ENCODE measurements at places on chromosomes 7 and 10.

DNA sequence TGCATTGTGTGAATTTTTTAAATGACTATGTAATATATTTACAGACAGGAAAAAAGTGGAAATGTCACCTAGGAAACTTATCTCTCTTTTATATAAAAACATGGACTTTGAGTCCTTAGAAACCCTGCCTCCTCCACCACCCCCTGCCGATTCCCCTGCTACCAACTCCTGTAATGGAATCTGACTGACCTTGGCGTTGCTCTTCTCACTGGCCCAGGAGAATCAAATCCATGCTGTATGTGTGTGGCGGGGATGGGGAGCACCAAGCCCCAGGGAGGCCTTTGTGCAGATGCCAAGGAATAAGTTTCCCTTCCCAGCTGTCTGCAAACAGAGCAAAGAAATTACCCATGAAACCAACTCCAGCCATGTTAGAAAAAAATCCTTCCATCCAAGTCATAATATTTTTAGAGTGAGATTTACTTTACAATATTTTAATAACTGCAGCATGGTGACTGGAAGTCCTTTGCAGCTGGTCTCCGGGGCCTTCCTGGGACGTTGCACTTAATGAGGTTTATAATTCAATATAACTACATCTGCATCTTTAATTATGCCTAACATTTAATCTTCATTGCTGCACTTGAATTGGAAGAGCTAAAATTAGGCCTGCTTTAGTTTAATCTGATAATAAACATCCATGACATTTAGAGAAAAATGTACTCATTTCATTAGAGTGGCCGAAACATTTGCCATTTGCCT lies 111.4 kb upstream of the CACUL1 start:
- no peak for DNase-seq

- no peak for DNase-seq
Measured at GRCh38 chr7:135100856-135101255, 47.0 kb upstream of the TMEM140 start.

- no peak for DNase-seq
Measured at GRCh38 chr10:128066870-128067382, 59.3 kb downstream of the MKI67 start.

DNA sequence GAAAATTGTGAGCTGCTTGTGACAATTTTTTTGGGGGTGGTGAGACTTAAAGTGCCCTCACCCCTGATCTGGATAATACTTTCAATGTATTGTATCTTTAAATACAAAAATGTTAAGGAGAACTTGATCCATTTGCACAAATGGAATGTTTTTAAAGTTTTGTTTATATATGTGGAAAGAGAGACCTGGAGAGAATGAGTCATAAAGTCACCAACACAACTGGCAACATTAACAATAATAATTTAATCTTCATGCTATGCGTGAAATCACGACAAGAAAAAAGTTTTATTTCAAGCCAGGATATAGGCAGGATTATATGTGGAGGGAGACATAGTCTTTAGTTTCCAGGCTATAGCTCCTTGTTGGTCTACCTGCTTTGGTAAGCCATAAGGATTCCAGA lies 537.5 kb downstream of the GPAM start:
- DNase-seq = no peak

GRCh38 chr7:37732253-37732652 lies 48.7 kb downstream of the GPR141 start:
- DNase-seq = no peak

- no peak for DNase-seq
Measured at GRCh38 chr10:132565516-132566209, 28.1 kb downstream of the INPP5A start.

- DNase-seq = no peak
Measured at GRCh38 chr10:125392609-125393008, 232.2 kb upstream of the CTBP2 start.

- DNase-seq = no peak
Measured at GRCh38 chr10:19958787-19959186, 142.6 kb downstream of the PLXDC2 start.

DNA sequence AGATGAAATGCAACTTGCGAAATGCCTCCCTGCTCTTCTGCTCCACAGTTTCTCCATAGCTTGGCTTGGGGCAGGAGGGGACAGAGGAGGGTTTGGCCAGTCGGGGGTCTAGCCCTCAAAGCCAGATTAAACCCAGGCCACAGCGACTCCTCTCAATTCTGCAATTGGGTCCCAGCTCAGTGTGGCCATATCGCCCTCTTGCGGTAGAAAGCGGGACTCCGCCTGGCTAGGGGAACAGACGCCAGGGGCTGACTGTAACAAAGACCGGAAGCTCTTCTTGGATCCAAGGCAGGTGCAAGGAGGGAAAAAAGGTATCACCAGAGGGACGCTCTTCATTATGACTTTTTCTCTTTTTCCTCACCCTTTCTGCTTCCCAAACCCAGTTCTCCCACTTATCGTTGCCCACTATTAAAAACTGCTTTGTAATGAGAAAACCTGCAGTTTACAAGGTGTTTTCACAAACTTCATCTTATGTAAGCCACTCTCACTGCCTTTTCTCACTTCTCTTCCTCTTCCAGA lies 36.6 kb upstream of the TNPO3 start:
- DNase-seq = peak; percentile 83

DNA sequence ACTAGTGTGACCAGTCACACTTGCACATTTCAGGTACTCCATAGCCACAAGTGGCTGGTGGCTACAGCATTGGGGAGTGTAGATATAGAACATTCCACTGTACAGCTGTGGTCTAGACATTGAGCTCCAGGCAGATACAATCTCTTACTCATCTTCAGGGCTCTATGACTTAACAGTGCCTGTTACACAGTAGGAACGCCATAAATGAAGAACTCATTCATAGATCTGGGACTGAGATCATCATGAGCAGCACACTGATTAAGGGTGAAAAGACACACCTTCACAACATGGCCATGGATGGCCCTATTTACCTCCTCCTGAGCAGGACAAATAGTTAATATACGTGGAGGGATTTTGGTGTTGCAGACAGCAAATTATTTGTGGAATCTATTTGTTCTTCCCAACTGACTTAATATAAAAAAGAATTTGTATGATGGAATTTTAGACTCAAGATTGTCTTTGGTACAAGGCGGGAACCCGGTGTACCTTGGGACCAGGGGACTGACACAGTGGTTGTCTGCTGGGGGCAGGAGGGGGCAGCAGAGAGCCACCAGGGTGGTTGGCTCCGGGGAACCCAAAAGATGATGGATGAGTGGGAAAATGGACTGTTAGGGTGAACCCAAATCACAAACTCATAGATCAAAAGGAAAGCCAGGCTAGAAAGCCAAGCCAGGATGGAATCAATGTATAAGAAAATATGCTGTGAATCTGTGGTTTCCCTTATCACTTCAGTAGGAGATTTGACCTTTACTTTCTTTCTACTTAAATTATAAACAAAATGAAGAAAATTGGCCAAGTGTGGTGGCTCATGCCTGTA lies 24.3 kb upstream of the CPA2 start:
- peak; percentile 28 for DNase-seq

DNA sequence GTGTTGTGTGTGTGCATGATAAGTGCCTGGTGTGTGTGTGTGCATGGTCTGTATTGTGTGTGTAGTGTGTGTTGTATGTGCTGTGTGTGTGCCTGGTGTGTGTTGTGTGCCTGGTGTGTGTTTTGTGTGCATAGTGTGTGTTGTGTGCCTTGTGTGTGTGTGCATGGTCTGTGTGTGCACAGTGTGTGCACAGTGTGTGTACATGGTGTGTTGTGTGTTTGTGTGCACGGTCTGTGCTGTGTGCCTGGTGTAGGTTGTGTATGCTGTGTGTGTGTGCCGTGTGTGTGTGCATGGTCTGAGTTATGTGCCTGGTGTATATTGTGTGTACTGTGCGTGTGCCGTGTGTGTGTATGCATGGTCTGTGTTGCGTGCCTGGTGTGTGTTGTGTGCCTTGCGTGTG lies 403.0 kb upstream of the RNF32 start:
- no peak for DNase-seq

Measured in NCI-H1436 (cell line).